ENCODE measurements at places on chromosomes 11 and 22. TPM values are rescaled to one million over a fixed set of nuclear protein-coding genes. Genes with fewer than 3 reads are reported as not detected.

Gene PRR33
- not detected for total RNA-seq

DNA sequence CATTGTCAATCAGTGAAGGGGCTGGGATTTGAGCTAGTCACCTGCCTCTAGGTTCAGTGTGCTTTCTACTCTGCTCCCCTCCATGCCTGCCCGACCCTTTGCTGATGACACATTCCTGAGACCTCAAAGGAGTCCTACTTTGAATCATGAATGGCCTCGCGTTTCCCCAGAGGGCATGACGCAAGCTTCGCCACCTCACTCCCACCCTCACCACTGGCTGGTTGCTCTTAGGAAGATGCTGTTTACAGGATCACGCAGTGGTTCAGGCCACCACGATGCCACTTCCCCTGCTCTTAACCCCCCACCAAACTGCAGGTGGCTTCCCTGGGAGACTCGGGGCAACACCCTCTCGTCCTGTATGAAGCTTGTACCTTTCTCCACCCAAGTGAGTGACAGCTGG, 62.9 kb upstream of the B3GAT1 start:
- DNase-seq = no peak

Gene KBTBD3
- 13.5 TPM for total RNA-seq

Gene PANX2
- 0.44 TPM for total RNA-seq

Gene CARD10
- total RNA-seq = 74.1 TPM

DNA sequence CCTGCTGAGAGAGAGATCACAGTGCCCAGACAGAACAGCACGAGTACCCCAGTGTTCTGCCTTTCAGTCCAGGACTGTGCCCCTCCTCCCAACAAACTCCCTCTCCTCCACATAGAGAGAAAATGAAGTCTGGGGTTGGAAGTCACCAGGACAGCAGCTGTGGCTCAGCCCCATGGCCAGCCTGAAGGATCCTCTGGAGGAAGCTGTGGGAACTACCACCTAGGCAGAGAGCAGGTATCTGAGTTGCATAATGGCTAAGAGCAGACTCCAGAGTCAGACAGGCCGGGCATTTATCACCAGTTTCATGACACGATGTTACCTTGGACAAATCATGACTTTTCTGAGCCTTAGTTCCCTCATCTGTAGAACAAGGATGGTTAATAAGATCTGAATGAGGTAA, 61.2 kb upstream of the RRAS2 start:
- DNase-seq = no peak

DNA sequence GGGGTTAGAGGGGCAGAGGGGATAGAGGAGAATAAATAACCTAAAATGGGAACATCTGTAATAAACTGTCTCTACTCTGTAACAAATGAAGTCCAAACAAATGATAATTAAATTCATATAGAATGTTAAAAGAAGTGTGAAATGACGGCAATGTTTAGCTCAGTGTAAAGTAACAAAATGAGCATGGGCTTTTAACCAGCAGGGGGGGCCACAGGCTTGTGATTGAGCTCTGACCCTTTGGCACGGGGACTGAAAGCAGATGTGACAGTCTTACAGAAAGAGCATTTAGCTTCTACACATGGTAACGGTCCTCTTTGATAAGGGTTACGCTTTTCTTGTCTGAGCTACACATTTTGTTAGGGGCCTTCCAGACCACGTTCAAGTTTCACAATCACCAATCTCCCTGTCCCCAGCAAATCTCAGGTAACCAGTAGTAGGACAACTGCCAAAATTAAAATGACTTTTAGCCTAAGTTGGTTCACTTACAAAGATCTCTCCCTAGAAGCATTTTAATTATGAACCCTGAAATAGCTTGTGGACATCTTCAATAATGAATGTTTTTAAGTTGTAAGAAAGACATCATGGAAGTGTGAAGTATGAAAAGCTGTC, 262.5 kb downstream of the DCDC1 start:
- DNase-seq = peak; percentile 29

GRCh38 chr11:19116276-19116970, 545 bp upstream of the ZDHHC13 start:
- DNase-seq = peak; percentile 45

Gene SHISAL1
- total RNA-seq = 1.1 TPM

Gene SMDT1
- total RNA-seq = 118 TPM

DNA sequence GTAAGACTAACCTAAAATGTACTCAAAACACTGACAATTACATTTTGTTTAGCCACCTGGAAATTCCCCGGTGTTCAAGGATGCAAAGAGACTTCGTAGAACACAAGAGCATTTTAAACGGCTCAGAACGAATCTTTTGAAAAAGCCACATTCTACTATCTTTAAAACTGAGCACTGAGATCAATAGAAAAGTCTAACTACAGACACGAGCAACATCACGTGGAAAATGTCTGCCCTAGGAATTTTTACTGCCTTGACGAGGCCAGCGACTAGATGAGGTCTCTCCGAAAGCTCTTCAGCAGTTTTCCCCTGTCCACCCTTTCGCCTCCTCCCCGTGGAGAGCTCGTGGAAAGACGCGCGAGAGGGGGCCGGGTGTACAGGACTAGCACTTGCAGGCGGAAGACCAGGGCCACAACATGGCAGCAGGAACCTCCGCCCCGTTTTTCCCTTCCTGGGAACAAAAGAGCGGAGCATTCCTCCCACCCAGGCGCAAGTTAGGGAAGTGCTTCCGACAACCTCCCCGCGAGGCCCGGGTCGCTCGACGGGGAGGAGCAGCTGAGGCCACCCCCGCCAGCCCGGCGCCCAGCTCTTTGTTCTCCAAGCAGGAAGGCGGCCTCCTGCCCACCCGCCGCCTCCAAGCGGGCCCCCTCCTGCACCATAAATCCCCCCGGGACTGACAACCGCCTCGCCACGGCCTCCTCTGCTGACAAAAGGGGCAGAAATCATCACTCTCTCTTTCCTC, 1.1 kb downstream of the EIF4G2 start:
- DNase-seq = peak; percentile 75

Gene BDNF
- total RNA-seq = 0.25 TPM

GRCh38 chr11:23413057-23413456, 552.8 kb upstream of the CCDC179 start:
- no peak for DNase-seq

DNA sequence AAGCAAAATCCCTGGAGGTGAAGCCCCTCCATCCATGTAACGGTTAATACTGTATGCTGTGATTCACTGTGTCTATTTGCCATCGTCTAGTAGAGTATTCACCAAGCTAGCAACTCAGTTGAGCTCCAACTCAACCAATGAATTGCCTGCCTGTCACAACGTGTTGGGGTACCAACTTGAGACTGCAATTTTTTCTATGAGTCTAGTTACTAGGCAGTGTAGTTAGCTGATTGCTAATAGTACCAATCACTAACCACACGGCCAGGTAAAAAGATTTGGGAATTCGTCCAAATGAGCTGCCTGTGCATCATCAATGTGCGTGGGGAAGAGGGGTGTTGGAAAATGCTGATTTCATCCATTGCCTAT, 1.0 kb upstream of the BTG4 start:
- DNase-seq = no peak

DNA sequence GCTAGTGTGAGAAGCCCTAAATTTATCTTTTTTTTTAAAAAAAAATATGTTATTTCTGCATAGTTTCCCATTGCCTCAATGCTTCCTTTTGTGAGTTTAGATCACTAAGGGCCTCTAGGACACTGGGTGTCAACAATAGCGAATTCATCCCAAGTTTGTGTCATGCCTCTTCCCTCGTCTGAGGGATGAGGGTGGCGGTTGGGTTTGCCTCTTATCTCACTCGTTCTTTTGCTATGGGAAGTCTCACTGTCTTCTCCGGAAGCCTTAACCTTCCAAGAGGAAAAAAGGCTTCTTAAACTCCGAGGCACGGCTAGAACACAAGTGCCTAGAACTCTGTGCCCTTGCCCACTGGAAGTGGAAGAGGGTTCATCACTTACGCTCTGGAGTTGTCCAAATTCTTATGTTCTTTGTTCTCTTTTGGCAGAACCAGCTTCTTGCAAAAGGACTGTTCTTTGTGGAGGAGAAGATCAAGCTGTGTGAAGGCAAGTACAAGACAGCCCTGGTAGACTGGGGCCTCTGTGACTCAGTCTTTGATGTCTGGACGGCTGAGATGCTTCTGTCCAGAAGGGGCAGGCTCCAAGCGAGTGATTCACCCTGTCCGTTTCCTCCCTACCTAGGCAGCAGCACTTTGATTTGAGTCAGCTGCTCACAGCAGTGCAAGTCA, 78.5 kb downstream of the TRAF6 start:
- DNase-seq = peak; percentile 34

- no peak for DNase-seq
Observed at GRCh38 chr11:110852921-110853490, 140.8 kb upstream of the ARHGAP20 start.

Gene TYR
- total RNA-seq = not detected

DNA sequence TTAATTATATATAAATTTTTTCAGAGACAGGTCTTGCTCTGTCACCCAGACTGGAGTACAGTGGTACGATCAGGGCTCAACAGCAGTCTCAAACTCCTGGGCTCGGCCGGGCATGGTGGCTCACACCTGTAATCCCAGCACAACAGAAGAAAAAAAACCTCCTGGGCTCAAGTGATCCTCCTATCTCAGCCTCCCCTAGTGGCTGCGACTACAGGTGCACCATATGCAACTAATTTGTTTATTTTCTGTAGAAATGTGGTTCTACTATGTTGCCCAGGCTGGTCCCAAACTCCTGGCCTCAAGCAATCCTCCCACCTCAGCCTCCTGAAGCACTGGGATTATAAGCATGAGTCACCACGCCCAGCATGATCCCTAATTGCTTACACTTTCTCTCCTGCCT, 56.1 kb upstream of the SLC35C1 start:
- no peak for DNase-seq

GRCh38 chr11:62141111-62142042, 17.6 kb downstream of the INCENP start:
- DNase-seq = no peak

GRCh38 chr22:43295173-43295572, 48.0 kb downstream of the SCUBE1 start:
- no peak for DNase-seq

- no peak for DNase-seq
Observed at GRCh38 chr11:66157182-66157864, 87.3 kb downstream of the PACS1 start.

Gene FIBIN
- total RNA-seq = 2.8 TPM

DNA sequence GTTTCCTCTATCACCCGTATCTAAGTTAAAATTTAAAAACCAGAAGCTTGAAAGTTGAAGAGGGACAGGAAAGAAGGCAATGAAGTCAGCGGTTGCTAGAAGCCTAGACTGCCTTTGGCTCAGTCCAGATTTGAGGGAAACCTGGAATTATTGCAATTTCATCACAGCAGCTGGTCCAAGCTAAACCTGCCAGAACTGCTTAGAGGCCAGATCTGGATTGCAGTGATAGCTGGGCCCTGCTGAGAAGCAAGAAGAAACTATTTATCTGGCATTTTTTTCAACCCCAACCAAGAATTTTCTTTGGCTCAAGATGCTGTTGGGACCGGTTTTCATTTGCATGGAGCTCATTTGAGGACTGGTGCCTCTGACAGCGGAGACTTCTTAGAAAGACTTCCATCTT, 121.5 kb upstream of the TEAD1 start:
- peak; percentile 30 for DNase-seq

Gene DGAT2
- 3.4 TPM for total RNA-seq

DNA sequence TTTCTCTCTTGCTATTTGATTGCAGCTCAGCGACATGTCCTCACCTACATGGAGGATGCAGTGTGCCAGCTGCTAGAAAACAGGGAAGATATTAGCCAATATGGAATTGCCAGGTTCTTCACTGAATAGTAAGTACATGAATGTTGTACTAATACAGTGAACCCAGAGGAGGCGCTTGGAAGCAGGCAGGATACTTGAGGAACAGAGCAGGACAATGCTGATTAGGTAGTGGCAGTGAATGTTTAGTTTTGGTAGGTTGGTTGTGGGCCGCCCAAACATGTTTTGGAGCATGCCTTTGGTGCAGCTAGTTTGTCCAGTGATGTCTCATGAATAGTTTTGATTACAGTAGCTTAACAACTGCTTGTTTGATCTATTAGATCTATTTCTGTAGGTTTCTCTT, 50.6 kb downstream of the CSTPP1 start:
- no peak for DNase-seq

Gene GPHA2
- total RNA-seq = not detected

Gene TMEM151A
- 0.38 TPM for total RNA-seq

- no peak for DNase-seq
Observed at GRCh38 chr22:21632931-21633330, 371 bp downstream of the CCDC116 start.

- DNase-seq = no peak
Observed at GRCh38 chr11:8329336-8329735, 65.7 kb upstream of the LMO1 start.

DNA sequence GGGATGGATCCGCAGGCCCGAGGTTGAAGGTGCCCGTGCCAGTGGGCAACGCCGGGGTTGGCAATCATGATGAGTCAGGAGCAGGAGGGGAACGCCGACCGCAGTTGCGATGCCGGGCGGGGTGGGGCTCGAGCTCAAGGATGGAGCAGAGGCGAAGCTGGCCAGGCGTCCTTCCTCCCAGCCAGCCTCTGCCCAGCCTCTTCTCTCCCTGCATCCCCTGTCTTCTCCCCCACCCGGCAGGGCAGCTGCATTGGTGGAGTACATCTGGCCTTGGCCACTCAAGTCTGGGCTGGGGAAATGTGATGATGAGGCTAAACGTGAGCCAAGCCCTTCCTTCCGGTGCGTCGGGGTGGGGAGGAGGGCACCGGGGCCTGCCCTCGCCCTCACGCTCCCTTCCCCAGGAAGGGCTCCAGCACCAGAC, 3.9 kb downstream of the IFITM10 start:
- peak; percentile 32 for DNase-seq

DNA sequence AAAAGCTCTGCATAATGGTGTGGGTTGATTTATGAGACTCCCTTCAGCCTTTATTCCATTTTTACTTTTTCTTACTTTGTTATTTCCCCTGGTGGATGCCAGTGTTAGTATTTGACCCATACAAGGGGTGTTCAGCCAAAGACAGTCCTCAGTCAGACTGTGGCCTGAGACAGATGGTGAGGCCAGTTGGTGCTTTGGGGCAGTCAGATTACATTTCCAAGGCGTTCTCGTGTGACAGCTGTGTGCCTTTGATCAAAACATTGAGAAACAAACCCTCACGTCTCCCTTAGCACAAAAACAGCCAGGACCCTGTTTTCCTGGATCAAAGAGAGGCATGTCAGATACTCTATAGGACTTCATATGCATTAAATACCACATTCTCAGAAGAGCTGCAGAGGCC, 31.3 kb upstream of the SLN start:
- no peak for DNase-seq

DNA sequence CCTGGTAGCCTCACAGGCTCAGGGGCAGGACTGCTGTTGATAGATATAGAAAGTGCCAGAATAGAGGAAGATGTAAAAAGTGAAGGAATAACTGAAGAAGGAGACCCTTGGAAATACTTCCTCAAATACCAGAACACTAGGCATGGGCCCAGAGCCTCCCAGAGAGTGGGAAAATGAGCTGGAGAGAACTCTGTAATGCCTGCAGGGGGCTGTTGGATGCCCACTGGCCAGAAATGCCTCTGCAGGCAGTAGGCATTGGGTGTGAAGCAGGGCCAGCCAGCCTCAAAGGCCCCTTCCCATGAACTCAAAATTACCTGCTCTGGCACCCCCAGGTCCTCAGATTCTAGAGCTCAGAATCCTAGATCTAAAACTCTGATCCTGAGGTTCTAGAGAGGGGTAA, 15.1 kb downstream of the P2RY2 start:
- peak; percentile 2 for DNase-seq

GRCh38 chr11:118005224-118006152, 19.3 kb downstream of the IL10RA start:
- DNase-seq = no peak

Data from mucosa of descending colon (tissue), 3 donors.